ENCODE measurements at places on chromosomes 11 and 22.

GRCh38 chr11:10091314-10092045, 202.5 kb downstream of the SBF2 start:
- DNase-seq: no peak

DNA sequence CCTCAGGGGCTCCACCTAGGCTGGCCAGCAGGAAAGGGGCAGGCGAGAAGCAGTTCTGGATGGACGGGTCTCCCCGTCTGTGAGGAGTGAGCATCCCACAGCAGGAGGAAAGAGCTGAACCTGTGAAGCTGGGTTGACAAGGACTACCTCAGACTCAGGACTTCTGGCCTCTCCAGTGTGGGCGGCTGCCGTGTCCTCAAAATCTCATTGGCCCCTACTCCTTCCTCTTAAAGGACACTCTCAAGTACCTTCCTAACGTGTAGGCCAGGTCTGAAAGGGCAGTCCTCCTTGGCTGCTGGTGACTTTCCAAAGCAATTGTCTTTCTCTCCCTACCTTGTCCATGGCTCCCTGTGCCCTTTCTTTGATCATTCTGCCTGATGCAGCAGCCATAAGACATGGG, 107.0 kb upstream of the AKIP1 start:
- no peak for DNase-seq

DNA sequence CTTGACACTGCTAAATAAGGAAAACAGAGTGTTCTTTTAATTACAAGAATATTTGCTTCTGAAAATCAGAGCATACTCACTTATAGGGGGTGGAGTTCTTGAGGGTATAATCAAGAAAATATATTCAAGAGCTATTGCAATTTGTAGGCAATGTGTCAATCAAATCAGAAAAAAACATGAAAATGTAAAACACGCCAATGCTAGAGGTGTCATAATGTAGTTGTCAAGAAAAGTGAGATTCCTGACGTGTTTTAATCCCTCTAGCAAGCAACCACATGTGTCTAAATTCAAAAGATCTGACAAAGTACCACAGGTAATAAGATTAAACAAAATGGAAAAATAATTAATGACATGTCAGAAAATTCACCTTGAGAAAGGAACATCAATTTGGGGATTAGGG, 1440.7 kb upstream of the RAG2 start:
- DNase-seq: no peak

DNA sequence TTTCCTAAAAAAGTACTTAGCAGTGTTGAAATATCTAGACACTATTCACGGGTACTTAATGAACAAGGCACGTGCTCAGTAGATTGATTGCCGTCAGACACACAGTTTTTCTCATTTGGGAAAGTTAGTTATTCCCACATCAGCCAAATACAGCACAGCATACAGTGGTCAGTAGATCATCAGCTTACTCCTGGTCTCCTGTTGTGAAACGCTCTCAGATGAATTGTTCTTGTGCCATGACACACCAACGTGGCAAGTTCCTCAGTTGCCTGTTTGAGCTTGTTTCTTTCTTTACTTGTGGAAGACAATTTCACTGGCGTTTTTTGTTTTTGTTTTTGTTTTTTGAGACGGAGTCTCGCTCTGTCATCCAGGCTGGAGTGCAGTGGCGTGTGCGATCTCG, 8.6 kb downstream of the TAB1 start:
- DNase-seq: no peak

All from Caco-2 (cell line).